ENCODE measurements at places on chromosomes 6 and 20.

DNA sequence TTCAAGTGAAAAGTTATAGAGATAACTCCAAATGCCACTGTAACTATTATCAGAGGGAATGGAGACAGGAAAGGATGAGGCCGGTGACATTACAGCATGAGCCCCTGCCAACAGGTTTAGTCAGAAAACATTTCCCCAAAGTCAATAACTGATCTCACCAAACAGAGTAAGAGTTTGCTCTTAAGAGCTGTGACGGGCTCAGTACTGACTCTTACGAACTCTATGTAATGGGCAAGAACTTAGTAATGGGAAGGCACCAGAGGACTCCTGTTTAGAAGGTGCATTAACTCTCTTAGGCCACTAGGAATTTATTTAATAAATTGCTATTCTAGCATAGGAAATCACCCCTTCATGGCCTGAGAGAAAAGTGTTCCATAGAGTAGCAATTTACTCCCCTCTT is 76.8 kb downstream of the SAMD5 start:
- no peak for DNase-seq

GRCh38 chr6:130159956-130160355 is 62.8 kb downstream of the SAMD3 start:
- no peak for DNase-seq

DNA sequence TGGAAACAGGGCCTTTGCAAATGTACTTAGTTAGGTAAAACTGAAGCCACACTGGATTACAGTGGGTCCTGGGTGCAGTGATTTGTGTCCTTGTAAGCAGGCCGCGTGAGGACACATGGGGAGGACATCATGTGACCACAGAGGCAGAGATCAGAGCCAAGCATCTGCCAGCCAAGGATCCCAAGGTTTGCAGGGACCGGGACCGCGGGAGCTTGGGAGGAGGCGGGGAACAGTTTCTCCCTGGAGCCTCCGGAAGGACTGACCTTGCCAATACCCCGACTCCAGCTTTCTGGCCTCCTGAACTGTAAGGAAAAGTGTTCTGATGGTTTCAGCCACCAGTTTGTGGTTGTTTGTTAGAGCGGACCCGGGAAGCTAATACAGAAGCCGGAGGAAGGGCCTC is 500.9 kb downstream of the PREX1 start:
- no peak for DNase-seq

GRCh38 chr6:12152023-12152970 is 137.9 kb upstream of the EDN1 start:
- no peak for DNase-seq

DNA sequence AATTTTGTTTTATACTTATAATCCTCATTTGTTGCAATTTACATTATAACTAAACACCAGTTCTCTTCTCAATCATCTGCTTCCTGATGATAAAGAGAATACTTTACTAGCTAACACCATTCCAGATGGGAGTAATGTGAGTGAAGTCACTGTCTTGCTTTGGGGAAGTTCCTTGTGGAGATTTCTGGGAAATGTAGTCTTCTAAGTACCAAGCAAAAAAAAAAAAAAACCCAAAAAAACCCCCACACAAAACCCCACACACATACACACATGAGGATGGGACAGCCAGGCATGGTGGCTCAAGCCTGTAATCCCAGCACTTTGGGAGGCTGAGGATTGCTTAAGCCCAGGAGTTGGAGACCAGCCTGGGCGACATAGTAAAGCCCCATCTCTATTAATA is 2.2 kb upstream of the SNPH start:
- DNase-seq = no peak

All from stimulated activated CD8-positive, alpha-beta memory T cell treated with anti-CD3 and anti-CD28 coated beads, Interleukin-7, amount 100 ng/mL, for 1 hour (primary cell).